ENCODE measurements at places on chromosomes 12 and 14. TPM values are rescaled to one million over a fixed set of nuclear protein-coding genes. Genes with fewer than 3 reads are reported as not detected.

DNA sequence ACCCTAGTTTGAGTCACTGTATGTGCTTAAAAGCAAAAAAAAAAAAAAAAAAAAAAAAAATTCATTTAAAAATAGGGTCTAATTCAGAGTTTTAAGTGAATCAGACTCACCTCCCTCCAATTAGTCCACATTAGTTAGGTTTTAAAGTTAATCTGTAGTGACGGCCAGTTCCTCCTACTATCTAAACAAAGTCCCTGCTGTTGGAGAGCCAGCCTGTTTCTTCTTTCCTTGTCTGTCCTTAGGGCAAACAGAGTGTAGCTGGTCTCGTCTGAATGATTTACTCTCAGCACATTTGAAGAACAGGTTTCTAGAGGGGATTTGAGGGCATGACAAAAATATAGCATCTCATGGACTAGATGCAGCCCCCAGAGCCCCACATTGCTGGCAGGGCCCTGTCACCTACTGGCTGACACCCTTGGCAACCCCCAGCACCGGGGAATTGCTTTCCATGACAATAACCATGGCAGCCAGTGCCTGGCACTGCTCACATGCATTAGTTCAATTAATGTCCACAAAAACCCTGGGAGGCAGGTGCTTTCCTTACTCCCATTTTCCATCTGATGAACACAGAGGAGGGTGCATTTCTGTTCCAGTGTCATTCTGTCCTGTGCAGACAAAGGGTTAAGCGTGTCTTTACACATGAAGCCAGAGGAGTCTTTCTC lies 138.3 kb downstream of the PLXNC1 start:
- H3K27ac ChIP-seq, result no peak overlapping the region
- H3K36me3 ChIP-seq, result peaks cover 5% of the 10 kb centered on the region
- H3K4me3 ChIP-seq, result no peak overlapping the region

GRCh38 chr14:35628989-35629388 lies 95.0 kb downstream of the INSM2 start:
- no peak overlapping the region for H3K4me3 ChIP-seq
- no peak for DNase-seq
- no peaks in the 10 kb centered on the region for H3K27me3 ChIP-seq
- H3K27ac ChIP-seq, result no peak overlapping the region
- H3K4me1 ChIP-seq, result peaks cover 3% of the 10 kb centered on the region

GRCh38 chr12:2481951-2482350 lies 312.8 kb upstream of the FKBP4 start:
- H3K27ac ChIP-seq, result no peak overlapping the region
- no peak overlapping the region for H3K4me3 ChIP-seq
- peaks cover 4% of the 10 kb centered on the region for H3K27me3 ChIP-seq

DAO gene
- not detected for total RNA-seq

IL26 gene
- total RNA-seq, result not detected

TDRD9 gene
- 8.5 TPM for total RNA-seq

Data from lower lobe of right lung (tissue), 2 donors.